ENCODE measurements at places on chromosomes 11 and 22.

- DNase-seq, result peak; percentile 24
These were observed 828.1 kb upstream of the FAT3 start for GRCh38 chr11:91396236-91397133.

GRCh38 chr22:42379966-42380537 lies 52.2 kb downstream of the NFAM1 start:
- DNase-seq, result no peak

GRCh38 chr11:34235189-34235588 lies 122.6 kb downstream of the ABTB2 start:
- no peak for DNase-seq

DNA sequence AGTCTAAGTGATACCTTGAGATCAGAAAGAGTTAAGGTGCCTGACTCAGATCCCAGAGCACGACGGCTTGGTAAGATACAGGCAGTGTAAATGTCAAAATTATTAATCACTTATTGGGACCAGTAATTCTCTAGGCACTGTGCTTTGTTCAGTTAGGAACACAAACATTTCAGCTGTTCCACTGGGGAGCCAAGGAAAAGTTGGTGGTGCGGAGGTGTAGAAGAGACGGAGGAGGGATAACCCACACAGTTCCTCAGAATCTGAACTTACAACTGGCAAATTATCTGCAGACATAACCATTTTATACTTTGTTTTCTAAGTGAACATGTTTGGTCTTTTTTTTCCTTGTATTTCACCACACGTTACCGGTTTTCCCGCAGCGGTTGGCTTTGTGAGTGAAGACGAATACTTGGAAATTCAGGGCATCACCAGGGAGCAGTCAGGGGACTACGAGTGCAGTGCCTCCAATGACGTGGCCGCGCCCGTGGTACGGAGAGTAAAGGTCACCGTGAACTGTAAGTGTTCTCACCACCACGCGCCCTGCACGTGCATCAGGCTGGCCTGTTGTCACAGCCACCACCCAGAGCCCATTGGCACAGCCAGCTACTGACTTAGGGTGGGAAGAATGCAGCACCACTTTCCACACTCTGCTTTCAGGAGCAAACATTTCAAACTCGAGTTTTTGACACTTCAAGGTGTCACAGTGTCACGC lies 937.0 kb downstream of the NTM start:
- no peak for DNase-seq

- no peak for DNase-seq
These were observed 15.6 kb upstream of the RTN4R start for GRCh38 chr22:20283674-20284066.

GRCh38 chr11:77147668-77148321 lies 19.7 kb downstream of the MYO7A start:
- DNase-seq, result no peak

DNA sequence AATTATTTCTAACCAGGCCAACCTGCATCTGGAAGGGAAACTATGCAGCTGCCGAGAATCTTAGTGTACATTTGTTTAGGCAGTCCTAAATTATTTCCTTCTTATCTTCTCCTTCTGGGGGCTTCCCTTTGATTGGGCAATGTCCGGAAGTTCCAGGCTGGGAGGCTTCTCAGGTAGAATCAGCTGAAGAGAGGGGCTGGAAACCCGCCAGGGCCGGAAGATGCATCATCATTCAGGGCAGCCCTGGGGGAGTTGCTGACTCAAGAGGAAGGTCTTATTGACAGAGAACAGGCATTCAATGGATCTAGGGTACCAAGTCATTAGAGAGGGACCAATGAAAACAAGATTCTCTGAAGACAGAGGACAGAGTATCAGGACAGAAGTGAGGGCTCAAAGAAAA lies 150.7 kb downstream of the BLID start:
- no peak for DNase-seq

DNA sequence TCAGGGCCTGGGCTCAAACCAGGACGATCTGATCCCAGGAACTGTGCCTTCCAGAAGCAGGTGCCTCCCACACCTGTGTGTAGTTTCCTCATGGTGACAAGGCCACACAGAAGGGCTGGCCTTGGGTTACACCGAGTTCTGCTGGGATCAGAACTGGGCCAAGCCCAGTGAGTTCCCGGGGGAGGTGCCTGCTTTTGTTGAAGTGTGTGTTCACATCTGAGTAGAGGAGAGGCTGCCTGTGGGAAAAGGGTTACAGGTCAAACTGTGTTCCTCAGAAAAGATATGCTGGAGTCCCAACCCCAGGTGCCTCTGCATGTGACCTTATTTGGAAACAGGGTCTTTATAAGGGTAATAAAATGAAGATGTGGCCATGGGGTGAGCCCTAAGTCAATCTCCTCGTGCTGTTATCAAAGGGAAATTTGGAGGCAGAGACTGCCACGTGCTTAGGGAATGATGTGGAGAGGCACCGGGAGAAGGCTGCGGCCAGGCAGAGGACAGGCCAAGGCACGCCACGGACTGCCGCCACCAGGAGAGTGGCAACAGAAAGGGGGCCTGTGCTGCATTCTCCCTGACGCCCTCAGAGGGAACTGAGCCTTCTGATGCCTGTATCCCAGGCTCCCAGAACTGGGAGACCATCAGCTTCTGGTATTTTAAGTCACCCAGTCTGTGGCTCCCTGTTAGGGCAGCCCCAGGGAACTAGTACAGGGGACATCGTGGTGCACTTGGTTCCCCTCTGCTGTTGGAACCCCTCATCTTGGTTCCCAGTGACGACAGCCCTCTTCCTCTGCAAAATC lies 158.8 kb downstream of the CACNA1I start:
- no peak for DNase-seq

- DNase-seq, result no peak
These were observed 76.4 kb upstream of the SHISAL1 start for GRCh38 chr22:44389181-44389580.

DNA sequence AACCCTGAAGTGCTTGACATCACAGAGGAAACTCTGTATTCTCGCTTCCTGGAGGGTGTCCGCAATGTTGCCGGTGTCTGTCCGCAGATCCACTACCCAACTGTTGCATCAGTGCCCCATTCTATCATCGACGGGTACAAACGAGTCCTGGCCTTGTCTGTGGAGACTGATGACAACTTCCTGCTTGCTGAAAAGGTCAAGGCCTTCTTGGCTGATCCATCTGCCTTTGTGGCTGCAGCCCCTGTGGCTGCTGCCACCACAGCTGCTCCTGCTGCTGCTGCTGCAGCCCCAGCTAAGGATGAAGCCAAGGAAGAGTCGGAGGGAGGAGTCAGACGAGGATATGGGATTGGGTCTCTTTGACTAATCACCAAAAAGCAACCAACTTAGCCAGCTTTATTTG lies 42.9 kb upstream of the DAGLA start:
- peak; percentile 68 for DNase-seq

- no peak for DNase-seq
These were observed 106.8 kb downstream of the TRIM29 start for GRCh38 chr11:120031156-120031555.

- DNase-seq, result no peak
These were observed 23.8 kb downstream of the SLC6A5 start for GRCh38 chr11:20623252-20623651.

- DNase-seq, result no peak
These were observed 63.3 kb downstream of the KCNQ1 start for GRCh38 chr11:2507945-2508749.

- DNase-seq, result no peak
These were observed 30.4 kb downstream of the STIM1 start for GRCh38 chr11:3885855-3886254.

GRCh38 chr11:8814923-8815240 lies 96.1 kb upstream of the AKIP1 start:
- no peak for DNase-seq

- DNase-seq, result no peak
These were observed 30.6 kb upstream of the KRTAP5-7 start for GRCh38 chr11:71496421-71496820.

DNA sequence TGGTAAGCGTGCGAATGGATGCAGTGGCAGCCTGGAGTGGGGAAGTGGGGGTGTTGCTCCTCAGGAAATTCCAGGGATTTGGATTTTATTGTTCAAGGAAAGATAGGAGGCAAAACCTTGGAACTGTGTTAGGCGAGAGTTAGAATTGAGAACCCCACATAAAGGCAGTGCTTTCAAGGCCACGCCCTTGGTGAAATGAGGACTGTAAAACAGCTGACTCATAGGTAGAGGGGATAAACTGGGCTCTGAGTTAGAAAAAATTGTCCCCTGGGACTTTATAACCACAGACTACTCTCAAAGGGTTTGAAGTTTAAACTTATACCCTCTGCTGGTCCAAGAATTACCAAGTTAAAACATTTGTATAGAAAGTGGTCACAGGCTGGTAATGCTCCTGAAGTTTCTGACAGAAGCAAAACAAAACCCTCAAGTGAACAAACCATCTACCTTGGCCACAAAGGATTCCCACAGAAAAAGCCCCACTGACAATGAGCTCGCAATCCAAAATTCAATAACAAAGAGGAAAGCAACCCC lies 250.3 kb upstream of the TBCEL start:
- no peak for DNase-seq

DNA sequence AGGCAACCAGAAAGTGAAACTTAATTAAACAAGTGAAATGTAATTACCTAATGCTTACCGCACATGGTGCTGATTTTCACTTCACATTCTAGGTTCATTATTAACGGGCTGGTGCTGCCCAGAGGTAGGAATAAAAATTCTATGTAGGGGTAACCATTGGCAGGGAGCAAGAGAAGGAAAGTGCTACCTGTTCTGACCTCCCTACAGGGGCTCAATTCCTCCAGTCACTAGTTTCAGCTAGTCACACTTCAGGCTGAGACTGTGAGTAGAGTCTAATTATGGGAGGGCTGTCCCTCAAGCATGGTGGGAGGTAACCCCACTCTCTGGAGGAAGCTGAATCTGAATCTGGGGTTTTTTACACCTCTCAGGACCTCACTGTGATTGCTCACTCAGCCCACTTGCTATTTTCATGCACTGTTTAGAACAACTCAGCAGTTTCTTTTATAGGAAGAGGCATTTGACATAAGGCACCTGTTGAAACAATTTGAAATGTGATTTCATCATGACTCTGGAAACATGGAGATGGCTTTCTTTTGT lies 75.4 kb downstream of the MAML2 start:
- DNase-seq, result no peak

- DNase-seq, result peak; percentile 55
These were observed 83.5 kb downstream of the DSCAML1 start for GRCh38 chr11:117713538-117713991.

GRCh38 chr11:109514313-109515018 lies 92.5 kb downstream of the C11orf87 start:
- no peak for DNase-seq

GRCh38 chr11:108852701-108853100 lies 187.8 kb downstream of the DDX10 start:
- DNase-seq, result no peak

- no peak for DNase-seq
These were observed 35.0 kb upstream of the RCN1 start for GRCh38 chr11:32055861-32056260.

DNA sequence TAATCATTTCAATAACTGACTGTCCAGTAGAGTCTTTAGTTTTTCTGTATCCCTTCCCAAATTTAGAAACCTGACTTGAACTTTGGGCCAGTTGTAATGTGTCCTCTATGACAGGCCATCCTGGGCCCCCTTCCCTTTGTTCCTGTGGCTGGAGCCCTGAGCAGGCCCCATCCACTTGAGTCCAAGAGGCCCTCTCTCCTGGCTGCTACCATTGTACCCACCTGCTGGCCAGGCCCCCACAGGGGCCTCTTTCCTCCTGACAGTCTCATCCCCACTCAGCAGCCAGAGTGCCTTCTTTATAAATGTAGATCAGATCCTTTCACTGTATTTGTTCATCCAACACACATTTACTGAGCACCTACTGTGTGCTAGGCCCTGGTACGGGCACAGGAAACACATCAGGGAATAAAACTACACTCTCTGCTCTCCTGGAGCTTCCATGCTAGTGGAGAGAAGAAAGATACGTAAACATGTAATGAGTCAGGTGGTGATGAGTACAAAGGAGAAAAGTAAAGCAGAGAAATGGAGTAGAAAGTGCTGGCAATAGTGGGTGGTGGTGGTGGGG lies 2.7 kb upstream of the LRP5 start:
- DNase-seq, result no peak

DNA sequence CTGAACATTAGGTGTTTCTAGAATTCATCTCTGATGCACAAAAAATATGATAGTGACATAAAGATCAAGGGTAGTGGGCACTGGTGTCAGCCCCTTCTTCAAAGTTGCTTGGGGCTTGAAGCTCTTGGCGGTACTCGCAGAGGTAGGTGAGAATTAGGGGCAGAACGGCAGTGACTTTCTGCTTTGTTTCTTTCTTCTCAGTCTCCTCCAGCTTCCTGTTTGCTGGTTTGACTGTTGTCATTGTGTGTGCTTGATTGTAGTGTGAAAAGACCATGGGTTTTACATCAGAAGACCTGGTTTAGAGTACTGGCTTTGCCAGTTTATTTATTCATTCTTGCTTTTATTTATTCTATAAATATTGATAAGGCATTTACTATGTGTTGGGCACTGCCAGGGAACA lies 156.7 kb upstream of the PLET1 start:
- no peak for DNase-seq

GRCh38 chr22:38335077-38335476 lies 17.8 kb upstream of the CSNK1E start:
- no peak for DNase-seq

GRCh38 chr11:75938543-75938942 lies 123.5 kb downstream of the UVRAG start:
- no peak for DNase-seq

GRCh38 chr11:92440701-92441442 lies 216.3 kb downstream of the FAT3 start:
- no peak for DNase-seq

GRCh38 chr11:72102946-72103753 lies at the start of gene LAMTOR1:
Gene LAMTOR1, minus strand, starts transcription at chr11:72103297. Its CDS starts 73 bp downstream, at chr11:72103224.
- DNase-seq, result peak; percentile 99

- no peak for DNase-seq
These were observed 220.2 kb upstream of the SNX19 start for GRCh38 chr11:131136486-131136885.

DNA sequence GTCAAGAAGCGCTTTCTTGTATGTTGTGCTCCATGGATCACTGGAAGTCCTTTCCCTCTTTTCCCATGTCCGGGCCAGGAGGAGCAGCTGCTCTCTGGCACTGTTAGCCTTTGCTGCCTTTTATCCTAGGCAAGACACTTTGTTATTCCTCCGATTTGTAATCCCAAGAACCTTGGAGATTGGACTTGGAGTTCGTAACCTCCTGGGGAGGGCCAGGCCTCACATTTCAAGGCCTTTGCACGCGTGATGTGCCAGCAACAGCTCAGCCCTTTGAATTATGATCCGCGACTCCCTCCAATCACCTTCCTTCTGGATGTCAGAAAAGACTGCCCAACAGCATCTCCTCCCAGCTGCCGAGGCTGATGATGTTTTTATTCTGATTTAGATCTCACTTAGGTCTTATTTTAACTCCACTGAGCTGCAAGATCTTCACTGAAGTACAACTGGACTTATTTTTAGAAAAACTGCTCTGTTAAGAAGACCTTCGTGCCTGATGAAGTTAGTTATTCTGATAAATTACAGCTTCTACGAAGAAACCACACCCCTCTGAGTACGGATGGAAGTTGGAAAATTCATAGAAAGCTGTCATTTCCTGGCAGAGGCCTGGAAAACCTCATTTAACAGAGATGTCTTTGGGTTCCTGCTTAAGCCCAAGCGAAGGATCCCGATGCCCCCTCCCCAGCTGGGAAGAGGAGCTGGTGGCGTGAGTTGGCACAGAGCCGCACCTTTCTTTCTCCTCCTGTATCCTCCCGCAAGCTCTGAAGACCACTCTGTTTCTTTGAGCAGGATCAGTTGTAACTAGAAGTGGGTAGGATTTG lies 62.4 kb downstream of the PARVB start:
- DNase-seq, result no peak

GRCh38 chr22:37121887-37122591 lies 12.5 kb upstream of the TMPRSS6 start:
- peak; percentile 59 for DNase-seq

- no peak for DNase-seq
These were observed 27.5 kb downstream of the AMOTL1 start for GRCh38 chr11:94795476-94796189.

GRCh38 chr11:10699072-10699471 lies 5.5 kb upstream of the IRAG1 start:
- DNase-seq, result no peak
